Omental fat pad (tissue), 4 donors: ENCODE measurements at places on chromosomes 2 and 18.

- DNase-seq: no peak
These were observed 115.2 kb upstream of the NPAS2 start for GRCh38 chr2:100704711-100705110.

- no peak for DNase-seq
These were observed 87.3 kb upstream of the LDLRAD4 start for GRCh38 chr18:13131283-13131682.

GRCh38 chr2:47339745-47340541 lies 63.0 kb upstream of the MSH2 start:
- DNase-seq: no peak

DNA sequence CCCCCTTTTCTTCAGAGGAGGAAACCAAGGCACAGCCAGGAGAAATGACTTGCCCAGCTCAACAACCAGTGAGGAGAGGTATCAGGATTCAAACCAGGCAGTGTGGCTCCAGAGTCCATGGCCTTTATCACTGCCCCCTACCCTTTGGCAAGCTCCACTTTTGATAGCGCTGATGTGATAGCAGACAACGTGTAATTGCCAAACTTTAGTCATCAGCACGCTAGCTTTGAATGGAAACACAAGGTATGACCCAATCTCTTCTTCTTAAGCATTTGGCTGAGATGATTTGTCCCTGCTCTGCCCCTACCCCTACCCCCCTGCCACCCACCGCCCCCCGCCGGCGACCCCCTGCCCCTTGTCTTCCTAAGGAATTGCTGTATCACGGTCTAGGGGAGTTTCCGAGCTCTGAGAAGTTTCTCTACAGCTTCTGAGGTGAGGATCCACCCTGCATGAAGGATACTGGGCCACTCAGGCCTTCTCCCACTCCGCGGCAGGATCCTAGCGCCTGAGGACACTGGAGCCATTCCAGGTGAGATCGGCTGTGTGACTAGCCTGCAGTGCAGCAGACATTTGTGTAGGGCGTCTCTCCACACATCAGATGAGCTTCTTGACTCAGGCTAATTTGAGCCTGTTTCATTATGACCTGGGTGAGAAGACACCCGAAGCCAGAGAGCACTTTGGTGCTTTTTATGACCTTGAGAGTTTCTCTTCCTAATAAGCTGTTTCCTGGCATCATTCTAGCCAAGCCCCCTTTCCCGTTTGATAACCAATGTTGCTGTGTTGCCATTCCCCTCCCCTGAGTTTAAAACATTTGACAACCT lies 75.1 kb upstream of the MAP4K4 start:
- no peak for DNase-seq

DNA sequence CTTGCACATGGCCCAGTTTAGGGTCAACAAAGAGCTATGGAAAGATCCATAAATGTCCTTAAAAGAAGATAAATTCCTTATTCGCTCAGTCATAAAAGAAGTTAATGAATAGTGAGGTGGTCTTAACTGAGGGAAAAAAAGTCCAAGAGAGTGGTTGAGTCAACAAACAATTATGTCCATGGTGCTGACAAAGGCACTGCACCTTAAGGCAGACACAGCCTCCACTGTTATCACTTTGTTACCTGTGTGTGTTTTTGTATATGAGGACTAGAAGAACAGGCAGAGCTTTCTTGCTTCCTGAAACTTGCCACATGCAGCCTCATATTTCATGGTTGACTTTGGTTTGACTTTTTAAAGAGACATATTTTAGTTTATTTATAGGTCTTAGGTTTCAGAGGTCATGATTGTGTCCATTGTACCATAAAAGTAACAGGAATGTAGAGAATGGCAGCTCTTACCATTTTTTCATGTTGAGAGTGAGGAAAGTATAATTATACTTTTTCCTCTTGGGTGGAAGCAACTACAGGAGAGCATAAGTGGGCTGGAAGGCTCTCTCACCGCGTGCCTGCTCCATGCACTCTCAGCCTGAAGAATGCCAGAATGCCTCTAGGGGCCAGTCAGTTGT lies 93.6 kb downstream of the XRCC5 start:
- DNase-seq: no peak

DNA sequence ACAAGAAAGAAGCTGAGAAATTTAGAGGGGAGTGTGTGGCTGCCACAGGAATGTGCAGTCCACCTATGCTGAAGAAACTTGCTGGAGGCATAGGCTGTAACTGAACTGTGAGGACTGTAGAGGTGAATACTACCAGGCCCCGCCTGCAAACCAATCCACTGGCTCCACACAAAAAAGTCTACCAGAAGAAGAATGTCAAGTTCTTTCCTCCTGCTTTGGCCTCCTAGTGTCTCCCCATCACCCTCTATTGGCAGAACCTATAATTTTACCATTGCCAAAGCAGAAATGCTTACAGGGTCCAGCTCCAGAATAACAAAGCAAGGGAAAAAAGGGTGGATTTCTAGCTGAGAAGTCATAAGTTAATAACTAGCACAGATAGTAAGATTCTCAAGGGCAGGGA lies 5.9 kb upstream of the ATP5MC3 start:
- DNase-seq: no peak

DNA sequence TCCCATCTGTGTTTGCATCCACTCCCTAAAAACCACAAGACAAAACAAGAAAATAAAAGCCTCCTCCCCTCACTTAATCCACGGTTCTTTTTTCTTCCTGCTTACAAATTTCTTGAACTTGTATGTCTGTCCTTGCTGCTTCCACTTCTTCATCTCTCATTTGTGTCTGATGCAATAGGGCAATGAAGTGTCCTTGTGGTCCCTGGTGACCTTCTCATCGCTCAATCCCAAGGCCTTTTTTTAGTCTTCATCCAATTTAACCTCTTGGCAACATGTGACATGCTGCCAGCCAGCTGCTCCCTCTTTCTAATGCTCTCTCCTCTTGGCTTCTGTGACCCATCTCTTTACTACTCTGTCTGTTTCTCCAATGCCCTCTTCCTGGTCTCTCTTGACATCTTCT lies 87.6 kb downstream of the SEMA4F start:
- DNase-seq: no peak

GRCh38 chr2:65576861-65577601 lies 144.6 kb upstream of the SPRED2 start:
- DNase-seq: no peak

- DNase-seq: no peak
These were observed 79.7 kb downstream of the GBX2 start for GRCh38 chr2:236088368-236089057.

GRCh38 chr2:150994076-150994475 lies 267.6 kb downstream of the RBM43 start:
- no peak for DNase-seq
